Lung microvascular endothelial cell (primary cell): ENCODE measurements at places on chromosomes 7 and 10. TPM values are rescaled to one million over a fixed set of nuclear protein-coding genes. Genes with fewer than 3 reads are reported as not detected.

DNA sequence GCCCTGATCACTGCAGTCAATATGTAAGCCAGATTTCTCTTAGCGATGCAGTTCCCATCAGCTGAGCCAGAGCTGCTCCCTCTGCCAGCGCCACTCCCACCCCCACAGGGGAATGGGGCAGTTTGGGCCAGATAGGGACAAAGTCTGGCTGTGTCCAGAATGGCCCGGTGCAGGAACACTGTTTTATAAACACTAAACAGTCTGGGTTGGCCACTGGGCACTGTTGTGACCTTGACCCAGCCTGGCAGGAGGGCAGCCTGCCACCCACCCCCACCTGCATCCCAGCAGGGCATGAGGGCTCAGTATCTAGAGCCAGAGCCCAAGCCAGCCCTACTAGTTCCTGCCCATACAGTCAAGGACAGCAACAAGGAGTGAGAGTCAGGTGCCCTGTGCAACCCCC lies 1.3 kb downstream of the OGDHL start:
- no peak for DNase-seq

DNA sequence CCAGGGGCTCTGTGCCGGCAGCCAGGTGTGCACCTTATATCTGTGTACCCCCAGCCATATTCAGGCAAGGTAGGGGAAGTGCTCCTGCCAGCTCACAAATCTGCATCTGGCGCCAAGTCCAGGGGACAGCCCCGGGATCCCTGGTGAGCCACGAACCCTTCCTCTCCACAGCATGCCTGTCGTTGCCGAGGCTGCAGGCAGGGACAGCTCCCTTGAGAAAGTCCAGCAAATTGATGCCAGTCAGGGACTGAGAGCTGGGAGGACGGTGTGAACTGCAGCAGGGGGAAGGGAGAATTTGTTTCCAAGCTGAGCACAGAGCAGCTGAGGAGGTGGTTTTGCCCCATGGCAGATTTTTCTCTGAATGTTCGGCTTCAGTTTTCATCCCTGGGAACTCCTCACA lies 919 bp downstream of the PLA2G12B start:
- DNase-seq, result peak; percentile 28

- DNase-seq, result no peak
Observed at GRCh38 chr10:70664702-70665195, 7.6 kb upstream of the ADAMTS14 start.

GRCh38 chr7:30303312-30304039 lies 19.1 kb downstream of the ZNRF2 start:
- DNase-seq, result no peak

DNA sequence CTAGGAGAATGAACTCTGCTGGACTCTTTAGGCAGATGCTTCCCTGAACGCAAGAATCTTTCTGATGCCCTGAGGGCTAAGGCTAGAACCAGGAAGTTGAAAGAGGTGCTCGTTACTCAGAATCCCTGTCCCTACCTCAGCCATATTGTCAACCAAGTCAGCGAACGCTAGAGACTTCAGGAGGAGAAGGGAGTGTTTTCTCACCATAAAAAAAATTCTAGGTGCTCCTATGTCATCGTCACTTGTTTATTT lies 359.4 kb downstream of the PRPF18 start:
- DNase-seq, result no peak

DNA sequence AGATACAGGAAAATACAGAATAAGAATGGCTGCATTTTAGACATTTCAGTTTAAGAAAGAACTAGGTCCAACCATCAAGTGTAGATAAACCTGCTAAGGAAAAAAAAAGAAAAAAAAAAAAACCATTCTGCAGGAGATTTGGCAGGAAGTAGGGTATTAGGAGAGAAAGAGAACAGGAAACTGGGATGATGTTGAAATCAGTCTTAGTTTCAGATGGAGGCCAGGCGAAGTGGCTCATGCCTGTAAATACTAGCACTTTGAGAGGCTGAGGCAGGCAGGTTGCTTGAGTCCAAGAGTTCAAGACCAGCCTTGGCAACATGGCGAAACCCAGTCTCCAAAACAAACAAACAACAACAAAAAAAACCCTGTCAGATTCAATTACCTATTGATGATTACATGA lies 120.2 kb downstream of the RAB11FIP2 start:
- DNase-seq, result no peak

- DNase-seq, result no peak
Observed at GRCh38 chr10:75197906-75198305, 12.7 kb upstream of the VDAC2 start.

DNA sequence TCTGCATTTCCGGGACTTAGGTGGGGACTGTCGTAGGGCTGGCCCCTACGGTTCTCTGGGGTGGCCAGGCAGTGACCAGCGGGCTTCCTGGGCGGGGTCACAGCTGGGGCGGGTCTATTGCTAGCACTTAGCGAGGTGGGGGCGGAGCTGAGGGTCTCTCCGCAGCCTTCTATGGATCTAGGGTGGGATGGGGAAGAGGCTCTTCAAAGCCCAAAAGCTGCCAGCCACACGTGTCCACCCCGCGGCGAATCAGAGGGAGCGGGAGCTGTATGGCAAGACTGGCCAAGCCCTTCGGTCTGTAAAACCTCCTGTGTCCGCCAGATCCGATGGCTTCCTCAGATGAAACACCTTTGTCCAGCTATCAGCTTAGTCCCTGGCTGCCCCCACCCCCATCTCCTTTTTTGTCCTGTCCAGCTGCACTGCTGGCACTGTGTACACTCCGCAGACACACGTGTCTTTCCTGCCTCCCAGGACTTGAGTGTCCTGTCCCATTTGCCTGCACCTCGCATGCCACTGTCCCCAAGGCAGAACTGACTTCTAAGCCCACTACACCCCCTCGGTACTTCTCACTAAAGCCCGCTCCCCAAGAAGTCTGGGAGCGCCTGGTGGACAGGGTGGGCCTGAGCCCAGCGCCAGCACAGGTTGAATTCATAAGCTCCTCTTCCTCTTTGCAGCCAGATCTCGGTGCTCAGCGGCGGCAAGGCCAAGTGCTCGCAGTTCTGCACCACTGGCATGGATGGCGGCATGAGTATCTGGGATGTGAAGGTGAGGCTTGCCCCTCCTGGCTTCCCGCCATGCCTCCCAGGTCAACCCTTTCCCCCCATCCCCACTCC lies 14.8 kb downstream of the PDAP1 start:
- no peak for DNase-seq

DNA sequence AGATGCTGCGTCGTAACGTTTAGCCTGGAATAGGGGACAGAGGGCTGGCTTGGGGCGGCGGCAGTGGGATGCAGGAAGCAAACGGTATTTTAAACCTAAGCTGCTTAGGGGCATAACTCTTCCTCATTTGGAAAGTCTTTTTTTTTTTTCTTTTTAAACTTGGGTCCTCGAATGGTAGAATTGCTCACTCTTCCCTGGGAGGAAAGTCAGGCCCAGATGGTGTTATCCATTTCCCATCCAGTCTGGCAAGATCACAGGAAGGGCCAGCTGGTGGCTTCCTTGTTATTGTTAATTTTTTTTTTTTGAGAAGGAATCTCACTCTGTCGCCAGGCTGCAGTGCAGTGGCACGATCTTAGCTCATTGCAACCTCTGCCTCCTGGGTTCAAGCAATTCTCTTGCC lies 56.6 kb downstream of the TMEM209 start:
- DNase-seq, result no peak

GRCh38 chr10:133039107-133039802 lies 48.5 kb upstream of the ADGRA1 start:
- no peak for DNase-seq

GRCh38 chr10:71038091-71038633 lies 149.8 kb upstream of the PCBD1 start:
- no peak for DNase-seq

- DNase-seq, result no peak
Observed at GRCh38 chr10:33279811-33280602, 54.5 kb downstream of the NRP1 start.

GRCh38 chr7:36605261-36606051 lies 118.8 kb downstream of the AOAH start:
- DNase-seq, result no peak

DNA sequence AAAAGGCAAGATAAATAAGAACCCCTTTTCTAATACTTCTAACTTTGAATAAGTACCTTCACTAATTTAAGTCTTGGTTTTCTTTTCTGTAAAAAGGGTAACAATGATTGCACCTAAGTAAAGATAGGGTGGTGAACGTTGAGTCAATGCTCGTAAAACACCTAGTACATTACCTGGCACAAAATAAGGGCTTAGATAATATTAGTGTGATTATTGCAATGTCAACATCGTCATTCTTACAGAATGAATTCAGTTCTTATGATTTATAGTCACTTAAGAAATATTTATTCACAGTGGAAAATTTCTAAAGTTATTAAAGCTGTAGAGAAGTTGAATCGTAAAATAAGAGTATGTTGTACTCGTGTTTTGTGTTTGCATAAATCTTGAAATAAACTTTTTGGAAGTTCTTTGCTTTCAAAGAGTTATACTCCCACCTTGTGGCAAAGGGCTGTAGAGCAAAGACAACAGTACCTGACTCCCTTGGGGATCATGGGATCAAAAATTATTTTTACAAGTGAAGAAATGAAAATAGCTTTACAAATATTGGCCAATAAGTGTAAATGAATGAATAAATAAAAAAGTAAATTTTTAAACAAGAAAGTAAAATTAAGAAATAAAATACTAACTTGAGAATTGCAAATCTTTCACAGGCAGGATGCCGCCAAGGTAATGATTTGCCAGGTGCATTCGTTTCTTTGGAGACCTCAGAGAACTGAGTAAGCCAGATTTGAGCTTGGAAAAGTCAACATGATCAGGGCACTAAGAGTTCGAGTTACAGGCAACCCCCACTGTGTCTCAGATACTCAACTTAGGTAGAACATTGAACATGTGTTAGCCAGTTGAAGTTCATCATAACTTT lies 285.8 kb upstream of the CACNA2D1 start:
- peak; percentile 48 for DNase-seq

- DNase-seq, result peak; percentile 44
Observed at GRCh38 chr10:59991661-59992060, 85.3 kb upstream of the CCDC6 start.

DNA sequence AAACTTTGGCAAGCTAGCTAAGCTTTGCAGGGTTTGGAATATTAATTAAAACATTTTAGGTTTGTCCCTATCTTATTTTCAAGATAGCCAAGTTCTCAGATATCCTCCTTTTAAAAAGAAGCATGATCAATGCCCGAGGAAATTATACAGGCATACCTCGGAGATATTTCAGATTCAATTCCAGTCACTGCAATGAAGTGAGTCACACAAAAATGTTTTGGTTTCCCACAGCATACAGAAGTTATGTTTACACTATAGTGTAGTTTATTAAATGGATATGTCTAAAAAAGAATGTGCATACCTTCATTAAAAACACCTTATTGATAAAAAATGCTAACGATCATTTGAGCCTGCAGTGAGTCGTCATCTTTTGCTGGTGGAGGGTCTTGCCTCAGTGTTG lies 382.9 kb upstream of the NPVF start:
- no peak for DNase-seq

GIMAP7 gene
- total RNA-seq, result 44.2 and 104 TPM in 2 replicates

CADPS2 gene
- total RNA-seq, result 44.2 and 48.0 TPM in 2 replicates

LDB3 gene
- not detected in 2 replicates for total RNA-seq

PDLIM1 gene
- total RNA-seq, result 67.1 and 93.7 TPM in 2 replicates

C7orf57 gene
- not detected in 2 replicates for total RNA-seq

GALNT17 gene
- not detected in 2 replicates for total RNA-seq
